ENCODE measurements at places on chromosomes 12 and 14.

GRCh38 chr12:75556311-75556899 is 45.0 kb upstream of the KRR1 start:
- no peak for DNase-seq

DNA sequence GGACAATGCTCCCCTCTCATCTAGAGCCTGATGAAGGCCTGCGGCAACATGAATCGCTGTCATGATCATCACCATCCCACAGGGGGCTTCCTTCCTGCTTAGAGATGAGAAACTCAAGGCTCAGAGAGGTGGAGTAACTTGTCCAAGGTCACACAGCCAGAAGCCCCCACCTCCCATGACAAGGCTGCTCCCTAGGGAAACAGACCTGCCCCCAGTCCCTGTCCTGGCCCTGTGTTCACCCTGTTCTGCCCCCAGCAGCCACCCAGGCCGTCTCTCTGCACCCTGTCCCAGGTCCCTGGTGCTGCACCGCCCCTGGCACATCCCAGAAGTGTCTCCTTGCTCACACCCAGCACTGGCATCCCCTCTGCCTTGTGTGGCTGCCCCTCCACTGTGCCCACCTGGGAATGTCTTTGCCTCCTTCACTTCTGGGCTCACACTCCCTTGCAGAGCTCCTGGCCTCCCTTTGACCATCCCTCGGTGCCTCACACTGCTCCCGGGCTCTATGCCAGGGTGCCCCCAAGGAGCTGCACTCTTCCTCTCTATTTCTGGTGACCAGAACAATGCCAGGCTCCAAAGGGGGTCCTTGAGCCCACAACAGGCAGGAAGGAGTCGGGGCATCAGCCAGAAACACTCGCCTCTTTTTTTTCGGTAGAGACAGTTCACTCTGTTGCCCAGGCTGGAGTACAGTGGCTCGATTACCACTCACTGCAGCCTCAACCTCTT is 70.5 kb downstream of the BCL11B start:
- DNase-seq: no peak

GRCh38 chr14:73792481-73792880 is 59.1 kb upstream of the PTGR2 start:
- no peak for DNase-seq

DNA sequence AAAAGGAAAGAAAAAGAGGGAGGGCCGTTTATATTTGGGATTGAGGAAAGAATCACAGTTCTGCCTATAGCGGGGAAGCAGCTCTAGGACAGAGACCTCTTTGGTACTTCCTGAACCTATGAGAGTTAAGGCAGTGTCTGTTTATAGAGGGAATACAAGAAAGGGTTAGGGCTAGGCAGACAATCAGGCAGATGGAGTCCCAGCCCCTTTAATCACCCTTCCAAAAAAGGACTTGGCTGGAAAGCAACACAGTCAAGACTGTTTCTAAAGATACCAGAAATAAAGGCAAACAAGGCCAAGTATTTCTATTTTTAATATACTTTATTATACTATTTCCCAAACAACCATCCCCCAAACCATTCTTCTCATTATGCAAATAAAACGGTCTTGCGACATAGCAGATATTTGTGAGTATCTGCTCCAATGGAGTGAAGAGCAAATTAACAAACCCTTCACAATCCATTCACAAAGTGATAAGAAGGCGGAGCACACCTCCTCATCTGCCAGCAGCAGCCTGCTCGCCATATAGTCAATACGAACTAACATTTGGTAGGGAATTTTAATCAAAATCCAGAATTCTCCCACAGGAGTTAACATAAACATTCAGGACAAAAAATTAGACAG is 697 bp upstream of the GRIP1 start:
- DNase-seq: no peak

- DNase-seq: no peak
Observed at GRCh38 chr14:90388982-90389381, 7.8 kb upstream of the CALM1 start.

- peak; percentile 97 for DNase-seq
Observed at GRCh38 chr12:1662761-1663439, 28.0 kb upstream of the ADIPOR2 start.

DNA sequence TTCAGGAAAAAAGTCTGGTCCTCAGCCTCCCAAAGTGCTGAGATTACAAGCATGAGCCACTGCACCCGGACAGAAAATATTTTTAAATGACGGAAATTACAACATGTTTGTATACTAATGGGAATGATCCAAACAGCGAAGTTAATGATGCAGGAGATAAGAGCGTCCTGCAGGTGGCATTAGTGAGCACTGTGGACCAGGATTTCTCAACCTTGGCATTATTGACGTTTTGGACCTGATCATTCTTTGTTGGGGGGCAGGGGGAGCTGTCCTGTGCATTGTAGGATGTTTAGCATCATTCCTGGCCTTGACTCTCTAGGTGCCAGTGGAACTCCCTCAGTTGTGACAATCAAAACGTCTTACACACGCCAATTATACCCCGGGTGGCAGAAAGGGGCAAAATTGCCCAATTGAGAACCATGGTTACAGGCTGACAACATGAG is 34.1 kb downstream of the SCFD1 start:
- peak; percentile 25 for DNase-seq

DNA sequence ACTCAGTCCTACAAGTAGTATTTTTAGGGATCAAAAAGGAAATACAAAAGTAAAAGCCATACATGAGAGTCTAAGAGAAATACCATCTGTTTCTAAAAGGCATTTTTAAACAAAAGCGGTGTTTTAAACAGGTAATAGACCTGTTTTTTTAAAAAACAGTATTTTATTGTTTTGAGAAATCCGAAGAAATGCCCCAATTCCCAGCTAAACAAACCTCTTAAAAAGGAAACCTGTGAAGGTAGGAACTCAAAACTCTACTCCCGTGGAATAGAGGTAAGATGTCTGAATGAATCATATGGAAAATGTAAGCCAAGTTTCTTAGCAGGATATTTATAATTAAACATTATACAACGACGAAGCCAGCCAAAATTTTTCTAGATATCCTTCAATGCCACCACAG is 2.0 kb downstream of the PPP1R13B start:
- DNase-seq: no peak

GRCh38 chr12:120460157-120460556 is 9.4 kb downstream of the SRSF9 start:
- no peak for DNase-seq

DNA sequence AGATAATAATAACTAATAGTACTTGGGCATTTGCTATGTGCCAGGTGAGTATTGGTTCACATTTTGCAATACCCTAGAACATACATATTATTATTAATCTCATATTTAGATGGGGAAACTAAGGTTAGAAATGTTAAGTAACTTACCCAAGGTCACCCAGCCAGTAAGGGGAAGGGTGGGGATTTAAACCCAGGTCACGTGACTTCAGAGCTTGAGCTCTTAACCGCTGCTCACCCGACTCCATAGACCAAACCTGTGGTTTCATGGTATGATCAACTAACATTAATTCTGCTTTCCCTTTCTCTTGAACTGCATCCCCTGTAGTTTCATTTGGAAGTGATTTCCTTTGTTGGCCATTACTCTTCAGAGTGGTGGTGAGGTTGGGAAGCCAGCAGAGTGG is 242.3 kb downstream of the NRXN3 start:
- DNase-seq: no peak

- no peak for DNase-seq
Observed at GRCh38 chr14:93105362-93105761, 10.4 kb downstream of the ITPK1 start.

- DNase-seq: peak; percentile 32
Observed at GRCh38 chr12:75207338-75208083, 2.1 kb downstream of the KCNC2 start.

- DNase-seq: no peak
Observed at GRCh38 chr12:25253371-25254068, 2.8 kb upstream of the KRAS start.

DNA sequence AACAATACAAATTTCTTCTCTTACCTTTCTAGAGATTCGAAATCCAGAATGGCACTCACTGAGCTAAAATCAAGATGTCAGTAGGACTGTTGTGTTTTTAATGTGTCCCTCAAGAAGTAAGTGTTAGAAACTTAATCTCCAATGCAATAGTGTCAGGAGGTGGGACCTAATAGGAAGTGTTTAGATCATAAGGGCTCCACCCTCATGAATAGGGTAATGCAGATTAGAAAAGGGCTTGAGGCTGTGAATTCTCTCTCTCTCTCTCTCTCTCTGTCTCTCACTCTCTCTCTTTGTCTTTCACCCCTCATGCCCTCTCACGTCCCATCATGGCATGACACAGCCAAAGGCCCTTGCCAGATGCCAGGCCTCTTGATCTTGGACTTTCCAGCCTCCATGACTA is 15.6 kb upstream of the SRGAP1 start:
- no peak for DNase-seq

GRCh38 chr12:127941332-127941731 is 325.6 kb upstream of the TMEM132C start:
- no peak for DNase-seq

- no peak for DNase-seq
Observed at GRCh38 chr14:69246331-69246730, 13.6 kb upstream of the GALNT16 start.

- DNase-seq: no peak
Observed at GRCh38 chr12:101607894-101608293, 13.1 kb downstream of the MYBPC1 start.

- no peak for DNase-seq
Observed at GRCh38 chr12:52965337-52965731, 16.4 kb downstream of the KRT18 start.

- DNase-seq: no peak
Observed at GRCh38 chr14:55545779-55546178, 34.2 kb upstream of the KTN1 start.

DNA sequence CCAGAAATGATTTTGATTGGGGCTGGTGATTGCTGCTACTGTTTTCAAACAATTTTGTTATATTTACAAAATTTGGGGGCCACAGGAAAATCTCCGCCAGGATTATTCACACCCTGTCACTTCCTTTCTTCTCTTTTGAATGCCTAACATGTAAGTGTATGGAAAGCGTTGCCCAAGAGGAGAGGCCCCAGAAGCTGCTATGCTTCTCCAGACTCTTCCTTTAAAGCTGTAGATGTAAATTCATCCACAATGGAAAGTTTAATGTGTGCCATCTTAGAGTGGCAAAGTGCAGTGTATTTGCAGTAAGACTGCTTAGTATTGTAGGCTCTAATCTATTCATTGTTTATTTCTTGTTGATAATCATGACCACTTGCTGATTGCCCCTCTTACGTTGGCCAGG is 136.7 kb upstream of the LRIG3 start:
- DNase-seq: no peak

DNA sequence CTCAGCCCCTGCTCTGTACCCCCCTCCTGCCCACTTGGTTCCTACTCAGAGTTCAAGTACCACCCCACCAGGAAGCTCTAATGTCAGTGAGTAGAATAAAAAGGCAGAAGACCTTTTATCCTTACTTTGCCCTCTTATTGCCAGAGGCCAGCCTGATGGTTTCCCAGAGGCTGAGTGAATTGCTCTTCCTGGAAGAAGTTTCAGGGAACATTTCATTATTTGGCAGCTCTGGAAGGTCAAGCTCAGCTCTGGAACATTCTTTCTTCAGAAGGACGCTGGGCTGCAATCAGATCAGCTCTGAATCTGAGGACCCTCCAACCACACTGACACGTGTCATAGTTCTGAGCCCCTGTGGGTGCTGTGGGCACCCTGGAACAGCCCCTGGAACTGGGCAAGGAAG is 188.9 kb downstream of the ETV6 start:
- DNase-seq: no peak

DNA sequence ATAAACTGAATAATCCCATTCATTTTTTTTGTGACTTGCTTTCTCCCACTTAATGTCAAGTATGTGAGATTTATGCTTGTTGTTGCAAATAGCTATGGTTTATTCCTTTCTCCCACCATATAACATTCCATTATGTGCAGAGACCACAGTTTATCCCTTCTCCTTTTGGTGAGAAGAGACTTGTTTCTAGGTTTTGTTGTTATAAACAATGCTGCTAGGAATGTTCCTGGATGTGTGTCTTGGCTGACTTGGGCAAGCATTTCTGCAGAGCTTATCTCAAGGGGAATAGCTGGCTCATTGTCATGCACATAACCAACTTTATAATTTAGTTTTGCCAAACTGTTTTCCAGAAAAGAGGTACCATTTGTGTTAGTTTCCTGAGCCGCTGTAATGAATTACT is 47.6 kb upstream of the PPP1CC start:
- DNase-seq: no peak

GRCh38 chr14:60210703-60211102 is 38.3 kb upstream of the PPM1A start:
- no peak for DNase-seq

DNA sequence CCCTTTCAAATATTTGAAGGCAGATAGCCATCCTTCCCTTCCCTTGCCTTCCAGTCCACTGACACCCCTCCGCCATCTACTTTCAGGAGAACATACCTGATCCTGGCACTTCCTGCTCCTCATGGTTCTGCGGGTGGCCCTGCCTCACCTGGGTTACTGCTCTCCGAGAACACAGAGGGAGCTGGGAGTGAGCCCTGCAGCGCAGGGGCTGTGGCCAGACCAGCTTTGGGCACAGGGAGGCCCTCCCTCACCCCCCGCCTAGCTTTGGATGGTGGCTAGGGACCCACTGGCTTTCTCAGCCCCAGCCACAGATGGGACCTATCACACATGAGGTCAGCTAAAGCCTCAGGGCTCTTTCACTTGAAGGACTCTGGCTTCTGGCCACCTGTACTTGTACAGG is 12.4 kb downstream of the IQSEC3 start:
- DNase-seq: no peak

GRCh38 chr12:66345956-66346355 is 43.7 kb downstream of the HELB start:
- no peak for DNase-seq

GRCh38 chr14:88269806-88270420 is 53.2 kb downstream of the KCNK10 start:
- DNase-seq: no peak

GRCh38 chr12:1630133-1630826 is 1.2 kb downstream of the WNT5B start:
- DNase-seq: peak; percentile 61

- no peak for DNase-seq
Observed at GRCh38 chr14:53273671-53274072, 120.5 kb upstream of the DDHD1 start.

DNA sequence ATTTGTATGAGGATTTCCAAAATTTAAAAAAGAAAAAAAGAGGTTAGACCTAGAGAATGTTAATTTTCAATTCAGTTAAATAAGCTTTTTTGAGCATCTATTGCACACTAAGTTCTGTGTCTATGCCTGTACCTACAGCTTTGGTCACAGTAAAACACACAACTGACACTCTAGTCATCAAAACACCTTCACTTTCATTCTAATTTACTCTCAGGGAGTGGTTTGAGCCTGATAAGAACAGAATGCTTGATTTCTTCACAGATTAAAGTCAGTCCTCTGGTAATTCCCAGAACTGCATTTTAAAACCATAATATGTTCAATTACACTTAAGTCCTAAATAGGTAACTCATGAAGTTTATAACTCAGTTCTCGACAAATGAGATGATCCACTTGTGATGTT is 9.2 kb downstream of the SLC5A8 start:
- no peak for DNase-seq

DNA sequence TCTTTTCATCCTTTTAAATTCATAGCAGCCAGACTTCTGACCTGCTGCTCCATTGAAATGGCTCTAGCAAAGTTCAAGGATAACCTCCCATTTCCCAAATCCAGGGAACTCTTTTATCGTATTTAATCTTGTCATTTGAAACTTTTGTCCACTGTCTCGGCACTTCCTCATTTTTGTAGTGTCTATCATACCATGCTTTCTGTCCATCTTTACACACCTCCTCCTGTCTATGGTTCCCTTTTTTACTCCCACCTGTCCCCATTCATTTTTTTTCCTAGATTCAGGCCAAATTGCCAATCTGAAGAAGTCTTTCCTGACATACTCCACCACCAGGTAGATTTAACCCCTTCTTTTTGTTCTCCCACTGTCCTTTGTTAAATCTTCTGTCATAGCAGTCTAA is 31.0 kb downstream of the NFYB start:
- DNase-seq: no peak

Measured in ELF-1 (cell line).